ENCODE measurements at places on chromosomes 1 and 21.

DNA sequence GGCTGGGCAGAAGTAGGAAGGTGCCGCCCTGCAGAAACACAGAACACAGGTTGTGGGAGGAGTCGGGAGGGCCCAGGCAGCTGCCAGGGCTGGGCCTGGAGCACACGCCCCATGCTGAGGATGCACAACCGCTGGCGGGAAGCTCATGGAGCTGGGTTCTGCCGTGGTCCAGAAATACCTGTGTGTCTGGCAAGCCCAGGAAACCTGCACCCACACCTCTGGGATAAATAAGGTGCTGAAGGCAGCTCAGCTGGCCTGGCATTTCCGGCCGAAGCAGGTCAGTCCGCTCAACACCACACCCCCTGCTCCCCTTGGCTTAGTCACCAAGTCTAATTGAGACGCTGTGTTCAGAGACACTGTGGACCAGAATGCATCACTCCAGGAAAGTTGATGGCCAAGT, 32.1 kb downstream of the CTNNBIP1 start:
- no peak for DNase-seq

DNA sequence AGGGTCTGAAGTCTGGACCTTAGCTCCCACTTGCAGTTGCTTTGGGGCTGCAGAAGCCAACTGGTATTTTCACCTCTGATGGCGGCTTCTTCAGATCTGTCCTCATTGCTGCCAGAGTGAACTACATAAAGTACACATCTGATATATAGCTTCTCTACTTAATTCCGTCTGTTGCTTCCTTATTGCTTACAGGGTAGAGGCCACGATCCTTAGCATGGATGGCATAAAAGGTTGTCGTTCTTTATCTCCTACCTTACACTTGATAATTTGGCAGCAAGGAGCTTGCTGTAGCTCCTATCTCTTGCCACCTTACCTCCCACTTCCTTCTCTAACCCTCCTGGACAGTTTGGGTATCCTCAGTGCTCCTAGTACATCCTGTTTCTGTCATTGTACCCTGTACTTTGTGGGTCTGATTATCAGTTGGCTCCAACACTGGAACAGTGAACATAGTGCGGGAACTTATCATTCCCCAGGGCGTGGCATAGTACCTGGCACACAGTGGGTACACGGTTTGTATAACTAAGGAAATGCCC, 30.9 kb upstream of the NBL1 start:
- DNase-seq = no peak

DNA sequence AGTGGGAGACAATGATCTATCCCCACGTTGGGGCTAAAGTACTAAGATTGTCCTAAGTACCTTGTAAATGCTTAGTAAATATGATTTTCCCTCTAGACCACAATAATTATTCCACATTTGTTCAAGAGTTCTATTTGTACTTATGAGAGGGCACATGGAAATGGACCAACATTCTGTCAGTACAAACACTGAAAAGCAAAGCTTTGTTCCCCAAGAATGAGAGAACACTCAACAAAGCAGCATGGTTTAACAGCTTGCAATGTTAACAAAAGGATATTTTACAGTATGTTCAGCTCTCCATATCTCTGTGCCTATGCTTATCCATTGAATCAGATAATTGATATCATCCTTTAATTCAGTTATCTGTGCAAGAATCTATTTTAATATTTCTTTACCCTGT, 35.4 kb downstream of the RBM11 start:
- no peak for DNase-seq

DNA sequence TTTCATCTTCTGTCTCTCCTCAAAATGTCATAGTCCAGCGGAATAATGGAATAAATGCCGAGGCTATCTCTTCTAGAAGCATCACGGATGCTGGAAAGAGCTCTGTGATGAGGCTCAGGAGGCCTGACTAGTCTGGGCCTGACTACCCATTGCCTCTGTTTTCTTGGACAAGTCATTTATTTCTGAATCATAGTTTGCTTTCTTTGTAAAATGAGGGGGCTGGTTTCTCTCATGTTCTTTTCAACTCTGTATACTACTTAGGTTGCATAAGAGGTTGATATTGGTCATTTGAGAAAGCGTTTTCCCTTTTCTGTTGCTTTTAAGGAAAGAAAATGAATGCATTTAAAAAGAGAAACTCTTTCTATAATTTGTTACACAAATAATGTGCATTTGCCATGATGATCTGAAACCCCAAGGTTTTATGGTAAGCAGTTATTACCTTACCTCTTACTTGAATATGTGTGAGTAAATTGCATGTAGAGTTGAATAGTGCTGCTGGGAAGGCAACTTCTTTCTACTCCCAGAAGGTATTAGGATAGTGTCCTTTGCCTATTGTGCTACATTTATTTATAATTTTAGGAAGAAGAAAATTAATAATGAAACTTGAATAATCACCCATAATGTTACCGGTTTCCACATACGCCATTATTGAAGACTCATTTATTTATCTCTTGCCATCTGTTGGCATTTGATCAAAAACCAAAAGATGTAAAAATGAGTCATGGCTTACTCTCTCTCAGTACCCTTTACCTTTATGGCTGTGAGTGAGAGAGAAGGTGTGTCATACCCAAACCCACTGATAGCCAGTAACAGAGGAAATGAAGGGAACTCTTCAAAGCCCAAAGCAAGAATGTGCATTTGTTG, 179.1 kb downstream of the FASLG start:
- peak; percentile 27 for DNase-seq

DNA sequence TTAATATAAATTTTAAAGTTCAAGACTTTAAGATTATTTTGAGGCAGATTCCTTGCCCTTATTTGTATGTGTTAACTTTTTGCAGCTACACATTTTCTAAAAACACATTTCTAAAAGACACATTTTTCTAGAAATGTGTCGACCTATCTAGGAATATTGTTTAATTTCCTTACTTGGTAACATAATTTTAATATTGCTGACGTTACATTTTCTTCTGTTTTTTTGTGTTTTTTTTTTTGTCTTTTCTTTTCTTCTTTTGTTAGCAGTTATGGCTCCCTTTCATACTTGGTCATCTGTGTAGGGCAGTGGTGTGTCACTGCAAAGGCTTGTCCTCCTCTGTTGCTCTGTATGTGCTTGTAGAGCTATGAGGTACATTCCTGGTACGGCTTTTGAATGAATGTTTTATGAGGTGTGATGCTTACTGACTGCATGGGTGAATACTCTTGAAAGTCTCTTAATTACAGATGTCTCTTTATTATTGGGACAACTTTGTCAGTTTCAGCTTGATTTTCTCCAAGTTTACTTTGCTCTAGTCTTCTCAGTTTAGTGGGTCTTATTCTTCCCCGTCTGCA, 30.1 kb downstream of the LRRC8D start:
- DNase-seq = no peak

DNA sequence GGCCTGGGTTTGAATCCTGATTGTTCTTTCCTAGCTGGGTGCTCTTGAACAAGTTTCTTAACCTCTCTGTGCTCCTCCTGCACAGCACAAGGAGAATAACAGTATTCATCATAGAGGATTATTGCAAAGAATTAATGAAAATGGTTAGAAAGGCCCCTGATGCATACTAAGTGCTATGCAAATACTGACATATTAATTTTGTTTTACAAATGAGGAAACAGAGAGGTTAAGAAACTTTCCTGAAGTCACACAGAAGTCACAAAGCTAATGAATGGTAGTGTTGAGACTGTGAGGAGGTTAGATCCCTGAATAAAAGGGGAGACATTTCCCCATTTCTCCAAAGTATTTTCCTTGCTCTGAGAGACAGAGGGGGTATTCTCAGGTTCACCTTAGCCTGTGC, 99.0 kb downstream of the KCNJ6 start:
- no peak for DNase-seq

GRCh38 chr1:47934243-47934805, 62.9 kb downstream of the TRABD2B start:
- no peak for DNase-seq

GRCh38 chr1:114314098-114314497, 160.4 kb upstream of the SYT6 start:
- DNase-seq = no peak

DNA sequence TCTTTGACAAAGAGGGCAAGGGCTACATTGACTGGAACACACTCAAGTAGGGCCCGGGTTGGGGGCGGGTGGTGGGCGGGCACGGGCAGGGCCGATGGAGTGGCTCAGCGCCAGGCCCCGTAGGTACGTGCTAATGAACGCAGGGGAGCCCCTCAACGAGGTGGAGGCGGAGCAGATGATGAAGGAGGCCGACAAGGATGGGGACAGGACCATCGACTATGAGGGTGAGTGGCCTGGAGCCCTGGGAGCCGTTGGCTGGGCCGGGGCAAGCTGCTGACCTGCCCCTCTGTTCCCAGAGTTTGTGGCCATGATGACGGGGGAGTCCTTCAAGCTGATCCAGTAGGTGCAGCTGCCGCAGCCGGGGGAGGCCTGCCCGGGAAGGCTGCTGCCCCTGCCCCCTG, 1.8 kb downstream of the CALML6 start:
- no peak for DNase-seq

DNA sequence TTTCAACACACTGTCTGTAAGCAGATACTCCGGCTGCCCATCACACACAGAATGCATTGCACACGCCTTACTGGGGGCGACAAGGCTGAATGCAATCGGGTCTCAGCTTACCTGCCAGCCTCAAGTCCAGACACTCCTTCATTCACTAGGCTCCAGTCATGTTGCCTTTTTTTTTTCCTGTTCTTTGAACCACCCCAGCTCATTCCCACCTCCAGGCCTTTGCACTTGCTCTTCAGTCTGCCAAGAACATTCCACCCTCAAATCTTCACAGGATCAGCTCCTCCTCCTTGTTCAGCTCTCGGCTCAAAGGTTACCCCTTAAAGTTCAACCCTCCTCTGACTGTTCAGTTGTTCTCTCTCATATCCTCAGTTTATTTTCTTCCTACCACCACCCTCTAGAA, 181.9 kb upstream of the ESRRG start:
- DNase-seq = no peak

DNA sequence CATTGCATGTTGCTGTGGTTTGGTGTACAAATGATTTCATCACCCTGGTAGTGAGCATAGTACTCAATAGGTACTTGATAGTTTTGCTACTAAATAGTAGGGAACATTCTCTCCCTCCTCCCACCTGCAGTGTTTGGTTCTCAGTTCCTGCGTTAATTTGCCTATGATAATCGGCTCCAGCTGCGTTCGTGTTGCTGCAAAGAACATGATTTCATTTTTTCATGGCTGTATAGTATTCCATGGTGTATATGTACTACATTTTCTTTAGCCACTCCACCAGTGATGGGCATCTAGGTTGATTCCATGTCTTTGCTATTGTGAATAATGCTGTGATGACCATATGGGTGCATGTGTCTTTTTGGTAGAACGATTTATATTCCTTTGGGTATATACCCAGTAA, 903.4 kb downstream of the TTLL7 start:
- no peak for DNase-seq

GRCh38 chr1:50308878-50309277, 114.4 kb downstream of the DMRTA2 start:
- DNase-seq = no peak

DNA sequence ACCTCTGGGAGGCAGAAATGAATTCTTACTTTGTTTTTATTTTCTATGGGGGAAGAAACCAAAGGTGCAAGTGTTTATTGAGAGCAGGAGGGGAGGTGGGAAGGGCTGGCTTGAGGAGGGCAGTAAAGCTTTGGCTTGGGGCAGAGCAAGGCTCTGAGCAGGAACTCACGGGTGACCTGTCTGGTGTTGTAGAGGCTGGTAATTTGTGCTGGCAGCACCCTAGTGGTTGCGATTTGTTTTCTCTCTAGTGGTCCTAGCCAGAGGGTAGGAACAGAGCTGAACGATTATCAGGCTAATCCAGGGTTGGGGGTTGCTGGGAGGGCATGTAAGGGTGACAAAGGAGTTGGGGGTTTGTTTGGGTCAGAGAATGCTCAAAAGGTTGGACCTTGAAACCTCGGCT, 16.6 kb downstream of the TMCC2 start:
- no peak for DNase-seq

- DNase-seq = no peak
These were observed 455.8 kb upstream of the VAMP3 start for GRCh38 chr1:7315316-7315715.

GRCh38 chr1:178864326-178864725, 6.6 kb downstream of the ANGPTL1 start:
- no peak for DNase-seq

- no peak for DNase-seq
These were observed 4.5 kb downstream of the TMCC2 start for GRCh38 chr1:205232127-205232820.

GRCh38 chr1:241844593-241844992, 3.4 kb upstream of the EXO1 start:
- DNase-seq = no peak

- DNase-seq = no peak
These were observed 100.2 kb upstream of the SYT6 start for GRCh38 chr1:114253900-114254299.

DNA sequence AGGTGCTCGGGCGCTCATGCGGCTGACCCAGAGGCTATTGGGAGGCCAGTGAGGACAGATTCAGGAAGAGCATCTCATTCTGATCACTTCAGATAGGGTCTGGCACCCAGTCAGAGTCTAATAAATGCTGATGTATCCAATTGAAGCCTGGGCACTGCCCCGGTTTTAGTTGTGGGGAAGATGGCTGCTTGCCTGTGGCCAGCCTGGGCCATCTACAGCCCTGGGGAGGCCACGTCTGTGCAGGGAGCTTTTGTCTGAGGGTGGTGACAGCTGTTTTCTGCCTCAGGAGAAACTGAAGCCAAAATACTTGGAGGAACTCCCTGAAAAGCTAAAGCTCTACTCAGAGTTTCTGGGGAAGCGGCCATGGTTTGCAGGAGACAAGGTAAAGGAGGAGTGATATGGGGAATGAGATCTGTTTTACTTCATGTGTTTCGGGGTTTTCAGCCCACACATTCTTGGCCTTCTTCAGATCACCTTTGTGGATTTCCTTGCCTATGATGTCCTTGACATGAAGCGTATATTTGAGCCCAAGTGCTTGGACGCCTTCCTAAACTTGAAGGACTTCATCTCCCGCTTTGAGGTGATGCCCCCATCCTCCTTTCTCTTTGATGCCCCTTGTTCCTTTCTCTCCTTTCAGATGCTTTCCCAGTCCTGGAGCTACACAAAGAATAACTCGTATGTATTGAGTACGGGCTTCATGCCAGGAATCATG, 2.8 kb downstream of the GSTM5 start:
- no peak for DNase-seq

DNA sequence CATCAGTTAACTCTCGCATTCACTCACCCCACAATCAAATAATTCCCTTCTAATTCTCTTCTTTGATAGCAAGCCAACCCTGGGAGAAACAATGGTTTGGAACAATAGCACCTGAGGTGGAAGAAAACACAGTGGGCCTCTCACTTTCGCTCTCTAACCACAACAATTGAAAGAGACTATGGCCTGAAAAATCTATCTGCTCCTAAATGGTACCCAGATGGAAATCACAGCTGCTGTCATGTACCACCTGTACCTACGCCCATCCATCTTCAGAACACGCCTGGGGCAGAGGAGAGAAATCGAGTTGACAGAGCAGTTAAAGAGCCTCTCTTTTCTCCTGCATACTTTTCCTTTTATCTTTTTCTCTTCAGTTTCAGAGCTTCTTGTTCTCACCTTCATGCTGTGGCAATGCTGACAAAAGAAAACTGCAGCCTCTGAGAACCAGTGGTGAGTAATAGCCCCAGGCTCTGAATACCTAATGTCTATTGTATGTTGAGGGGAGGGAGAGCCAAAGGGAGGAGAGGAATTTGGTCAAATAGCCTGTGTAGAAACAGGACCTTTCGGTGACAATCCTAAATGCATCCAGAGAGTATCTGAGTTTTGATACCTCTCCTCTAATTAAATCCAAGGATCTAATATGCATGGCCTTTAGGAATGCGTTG, 57.7 kb downstream of the ZC3H11B start:
- DNase-seq = no peak
